ENCODE measurements at places on chromosomes 16 and 17. TPM values are rescaled to one million over a fixed set of nuclear protein-coding genes. Genes with fewer than 3 reads are reported as not detected.

DNA sequence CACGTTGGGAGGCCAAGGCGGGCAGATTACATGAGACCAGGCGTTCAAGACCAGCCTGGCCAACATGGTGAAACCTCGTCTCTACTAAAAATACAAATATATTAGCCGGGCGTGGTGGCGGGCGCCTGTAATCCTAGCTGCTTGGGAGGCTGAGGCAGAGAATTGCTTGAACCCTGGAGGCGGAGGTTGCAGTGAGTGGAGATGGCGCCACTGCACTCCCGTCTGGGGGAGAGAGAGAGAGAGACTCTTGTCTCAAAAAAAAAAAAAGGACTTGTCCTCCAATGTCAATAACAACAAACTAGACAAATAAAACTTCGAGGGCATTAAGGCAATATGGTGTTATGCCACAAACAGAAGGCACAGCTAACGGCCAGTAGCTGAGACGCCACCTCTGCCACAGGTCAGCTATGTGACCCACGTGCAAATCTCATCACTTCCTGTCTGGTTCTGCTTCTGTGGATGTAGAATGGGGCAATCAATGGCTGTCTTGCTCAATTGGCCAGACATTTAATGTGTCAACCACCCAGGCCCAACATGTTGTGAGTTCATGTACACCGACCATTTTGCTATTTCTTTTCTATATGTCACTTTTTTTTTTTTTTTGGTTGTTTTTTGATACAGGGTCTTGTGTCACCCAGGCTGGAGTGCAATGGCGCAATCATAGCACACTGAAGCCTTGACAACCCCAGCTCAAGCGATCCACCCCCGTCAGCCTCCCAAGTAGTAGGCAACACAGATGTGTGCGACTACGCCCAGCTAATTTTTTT, 834 bp upstream of the TXNDC11 start:
- no peak for DNase-seq

YBX2 gene
- total RNA-seq = not detected

DNA sequence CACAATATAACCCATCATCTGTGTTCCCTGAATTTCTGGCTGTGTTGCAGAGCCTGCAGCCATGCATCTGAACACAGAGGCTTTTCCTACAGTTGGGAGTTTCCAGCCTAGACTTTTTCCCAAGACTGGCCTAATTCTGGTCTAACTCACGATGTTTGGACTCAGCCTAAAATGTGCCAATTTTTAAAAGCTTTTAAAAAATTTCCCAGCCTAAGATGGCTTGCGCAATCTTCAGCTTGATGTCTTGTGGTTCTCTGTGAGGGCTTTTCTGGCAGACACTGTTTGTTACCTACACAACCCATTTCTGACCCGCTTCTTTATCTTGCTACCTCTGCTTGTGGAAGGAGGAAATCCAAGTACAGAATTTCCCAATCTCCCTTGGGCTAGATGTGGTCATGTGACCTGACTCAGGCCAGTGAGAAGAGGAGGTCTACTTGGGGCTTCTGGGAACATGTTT, 72.7 kb upstream of the GAS7 start:
- no peak for DNase-seq

DNA sequence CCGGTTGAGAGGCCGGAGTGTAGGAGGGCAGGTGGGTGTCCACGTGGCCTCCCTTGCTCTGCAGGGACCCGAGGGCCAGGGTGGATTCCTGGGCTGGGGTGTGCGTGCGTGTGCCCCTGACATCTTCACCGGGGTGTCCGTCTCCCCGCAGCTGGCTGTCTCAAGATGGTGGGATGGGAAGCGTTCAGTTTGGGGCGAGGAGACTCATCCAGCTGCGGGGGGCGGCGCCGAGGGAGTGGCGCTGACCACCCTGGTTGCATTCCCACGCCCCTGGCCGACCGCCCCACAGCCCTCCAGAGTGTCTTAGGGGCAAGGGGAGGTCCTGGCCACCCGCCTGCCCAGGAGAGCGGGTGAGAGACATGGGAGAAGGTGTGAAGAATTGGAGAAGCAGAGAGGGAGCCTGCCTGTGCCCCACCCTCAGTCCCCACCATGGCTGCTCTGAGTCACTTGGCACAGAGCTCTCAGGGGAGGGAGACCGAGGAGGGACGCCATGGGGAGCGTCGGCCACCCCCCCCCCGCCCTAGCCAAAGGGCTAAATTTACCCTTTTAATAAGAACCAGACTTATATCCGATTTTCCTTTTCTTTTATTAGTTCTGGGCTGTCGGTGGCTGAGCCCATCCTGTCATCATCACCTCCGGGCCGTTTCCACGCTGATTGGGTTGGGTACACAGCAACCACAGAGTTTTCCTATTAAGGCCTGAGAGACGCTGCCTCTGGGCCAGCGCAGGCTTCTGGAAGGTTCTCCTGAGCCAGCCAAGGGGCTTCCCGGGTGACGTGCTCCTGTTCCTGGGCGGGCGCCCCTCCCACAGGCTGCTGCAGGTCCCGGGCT, 22.0 kb downstream of the BAHCC1 start:
- DNase-seq = no peak

DNA sequence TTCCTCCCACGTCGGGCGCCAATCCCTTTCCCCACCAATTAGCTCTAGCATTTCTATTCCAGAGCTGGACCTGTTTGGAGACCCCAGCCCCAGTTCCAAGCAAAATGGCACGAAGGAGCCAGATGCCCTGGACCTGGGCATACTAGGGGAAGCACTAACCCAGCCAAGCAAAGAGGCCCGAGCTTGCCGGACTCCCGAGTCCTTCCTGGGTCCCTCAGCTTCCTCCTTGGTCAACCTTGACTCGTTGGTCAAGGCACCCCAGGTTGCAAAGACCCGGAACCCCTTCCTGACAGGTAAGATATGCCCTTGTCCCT, 5.6 kb upstream of the SPATA20 start:
- no peak for DNase-seq

C1QTNF1 gene
- not detected for total RNA-seq

GRCh38 chr17:71480099-71480498, 640.7 kb upstream of the SOX9 start:
- no peak for DNase-seq

DNA sequence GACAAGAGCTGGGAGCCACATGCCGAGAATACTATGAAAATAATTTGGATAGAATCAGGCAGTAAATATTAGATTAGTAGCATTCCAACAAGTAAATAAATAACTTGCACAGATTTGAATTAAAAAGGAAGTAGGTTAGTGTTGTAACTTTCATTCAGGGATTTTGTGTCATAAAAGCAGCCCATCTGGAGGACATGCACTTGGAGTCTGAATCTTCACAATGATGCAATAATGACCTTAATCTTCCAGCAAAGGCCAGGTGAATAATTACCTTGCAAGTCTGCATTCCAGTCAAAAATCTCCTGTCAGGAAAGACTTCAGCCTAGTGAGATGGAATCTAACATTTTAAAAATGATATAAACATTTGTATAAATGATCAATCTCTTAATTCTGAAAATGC, 518.1 kb downstream of the KCNJ2 start:
- no peak for DNase-seq

DNA sequence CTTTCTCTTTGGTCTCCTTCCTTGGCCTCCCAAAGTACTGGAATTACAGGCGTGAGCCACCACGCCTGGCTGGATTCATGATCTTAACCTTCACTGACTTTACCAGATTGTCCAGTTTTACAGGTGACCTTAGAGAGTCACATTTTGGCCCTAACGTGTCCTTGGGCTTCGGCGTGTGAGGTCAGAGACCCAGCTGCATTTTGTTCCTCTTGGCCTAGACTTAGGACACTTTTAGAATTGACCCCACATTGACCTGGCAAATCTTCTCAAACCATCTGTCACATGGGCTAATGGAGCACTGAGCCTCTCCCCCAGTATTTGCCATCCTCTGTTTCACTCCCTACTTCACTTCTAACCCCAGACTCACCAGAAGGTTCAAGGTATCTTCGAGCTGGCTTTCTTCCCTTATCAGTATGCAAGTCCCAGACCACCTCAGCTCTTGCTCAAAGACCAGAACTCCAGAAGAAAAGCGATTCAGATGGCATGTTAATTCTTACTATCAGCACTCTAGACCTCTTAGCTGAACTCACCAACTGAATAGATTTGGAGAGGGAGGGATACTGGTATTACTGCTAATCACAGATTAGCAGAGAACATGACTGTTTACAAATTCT, 1.7 kb upstream of the CYTH1 start:
- no peak for DNase-seq

DNA sequence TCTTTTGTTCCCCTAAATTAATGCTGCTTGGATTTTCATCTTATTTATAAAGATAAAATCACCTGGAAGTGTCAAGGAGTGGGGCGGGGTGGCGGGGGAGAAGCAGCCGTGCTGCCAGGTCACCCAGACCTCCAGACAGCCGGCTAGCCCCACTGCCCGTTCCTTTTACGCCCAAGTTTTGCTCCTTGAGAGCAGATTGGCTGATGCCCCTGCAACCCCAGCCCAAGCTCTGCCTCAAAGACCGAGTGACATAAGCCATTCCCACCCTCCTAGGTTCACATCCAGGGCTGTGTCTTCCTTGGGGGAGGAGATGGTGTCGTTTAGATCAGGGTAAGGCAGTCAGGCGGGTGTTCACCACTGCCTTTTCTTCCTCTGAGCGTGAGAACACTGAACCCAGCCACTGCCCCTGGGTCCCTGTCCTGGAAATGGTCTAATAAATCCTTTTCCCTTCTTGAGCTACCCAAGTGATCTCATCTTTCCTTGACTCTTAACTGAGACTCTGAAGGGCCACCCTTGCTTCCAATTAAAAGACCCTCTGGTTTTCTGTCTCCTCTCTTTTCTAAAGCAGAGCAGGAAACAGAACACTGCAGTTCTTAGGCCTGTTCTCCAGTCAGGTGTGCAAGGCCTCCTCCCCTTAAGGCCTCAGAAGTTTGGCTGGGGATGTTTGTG, 5.7 kb downstream of the PDF start:
- DNase-seq = no peak

DNA sequence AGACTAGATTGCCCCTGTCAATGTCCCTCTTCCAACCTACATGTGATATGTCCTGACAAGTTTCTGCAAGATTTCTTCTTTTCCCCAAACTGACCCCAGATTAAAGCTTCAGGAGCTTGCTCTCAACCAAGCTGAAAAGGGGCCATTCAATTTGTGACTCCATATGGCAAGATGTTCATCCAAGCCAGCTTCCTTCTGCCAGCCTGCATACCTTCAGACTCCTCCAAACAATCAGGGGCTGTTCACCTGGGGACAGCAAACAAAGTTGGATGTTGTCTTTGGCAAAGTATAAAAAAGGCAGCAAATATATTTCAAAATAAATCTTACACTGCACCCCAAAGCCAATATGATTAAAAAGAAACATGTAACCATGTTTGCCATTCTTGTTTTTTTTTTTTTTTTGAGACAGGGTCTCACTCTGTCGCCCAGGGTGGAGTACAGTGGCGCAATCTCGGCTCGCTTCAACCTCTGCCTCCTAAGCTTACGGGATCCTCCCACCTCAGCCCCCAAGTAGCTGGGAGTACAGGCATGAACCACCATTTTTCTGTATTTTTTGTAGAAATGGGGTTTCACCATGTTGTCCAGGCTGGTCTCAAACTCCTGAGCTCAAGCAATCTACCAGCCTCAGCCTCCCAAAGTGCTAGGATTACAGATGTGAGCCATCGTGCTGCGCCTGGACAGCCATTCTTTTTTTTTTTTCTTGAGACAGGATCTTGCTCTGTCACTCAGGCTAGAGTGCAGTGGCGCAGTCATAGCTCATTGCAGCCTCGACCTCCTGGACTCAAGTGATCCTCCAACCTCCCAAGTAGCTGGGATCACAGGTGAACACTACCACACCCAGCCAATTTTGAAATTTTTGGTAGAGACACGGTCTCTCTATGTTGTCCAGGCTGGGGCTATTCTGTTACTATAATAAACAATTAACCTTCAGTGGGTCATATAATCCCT, 50.0 kb upstream of the AKAP1 start:
- DNase-seq = no peak

- DNase-seq = no peak
Observed at GRCh38 chr17:16211590-16211989, 3.7 kb downstream of the NCOR1 start.

- no peak for DNase-seq
Observed at GRCh38 chr16:89534252-89534756, 26.1 kb downstream of the SPG7 start.

SDR42E2 gene
- total RNA-seq = 1.5 TPM

- no peak for DNase-seq
Observed at GRCh38 chr17:29948448-29949215, 7.2 kb downstream of the EFCAB5 start.

BICDL2 gene
- not detected for total RNA-seq

TPPP3 gene
- 0.29 TPM for total RNA-seq

CES3 gene
- total RNA-seq = 0.63 TPM

DNA sequence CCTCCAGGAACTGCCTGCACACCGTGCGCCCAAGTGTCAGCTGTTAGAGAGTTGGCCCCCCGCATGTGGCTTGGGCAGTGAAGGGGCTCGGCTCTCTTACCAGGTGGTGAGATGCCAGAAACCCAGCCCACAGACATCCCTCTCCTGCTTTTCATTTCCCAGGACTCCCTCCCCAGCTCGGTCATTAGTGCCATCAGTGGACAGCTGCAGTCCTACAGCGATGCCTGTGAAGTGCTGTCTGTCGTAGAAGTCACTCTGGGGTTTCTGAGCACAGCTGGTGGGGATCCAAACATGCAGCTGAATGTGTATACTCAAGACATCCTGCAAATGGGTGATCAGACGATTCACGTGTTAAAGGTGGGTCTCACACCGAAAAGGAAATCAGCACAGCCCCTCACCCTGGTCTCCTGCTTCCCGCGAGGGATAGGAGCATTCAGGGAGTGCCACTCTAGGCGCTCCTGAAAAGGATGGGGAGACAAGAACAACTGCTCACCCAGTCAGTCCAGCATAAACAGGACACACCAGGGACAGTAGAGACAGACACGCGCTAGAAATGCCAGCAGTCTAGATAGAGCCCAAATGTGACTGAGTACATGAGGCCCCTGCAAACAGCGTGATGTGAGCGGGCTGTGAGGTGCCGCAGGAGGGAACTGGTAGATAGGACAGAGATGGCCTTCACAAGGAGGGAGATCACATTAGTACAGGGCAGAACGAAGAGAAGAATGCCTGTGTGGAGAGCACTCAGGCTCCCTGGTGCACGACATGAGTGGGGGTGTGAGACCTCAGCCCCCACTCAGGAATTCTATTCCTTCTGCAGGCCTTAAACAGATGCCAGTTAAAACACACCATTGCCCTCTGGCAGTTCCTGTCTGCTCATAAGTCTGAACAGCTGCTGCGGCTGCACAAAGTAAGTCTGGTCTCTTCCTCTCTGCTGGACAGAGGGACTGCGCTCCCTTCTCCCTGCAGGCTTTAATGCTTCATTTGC, 25.7 kb upstream of the ENDOV start:
- no peak for DNase-seq

GRCh38 chr17:28746611-28747050, 2.8 kb downstream of the TRAF4 start:
- no peak for DNase-seq

DNA sequence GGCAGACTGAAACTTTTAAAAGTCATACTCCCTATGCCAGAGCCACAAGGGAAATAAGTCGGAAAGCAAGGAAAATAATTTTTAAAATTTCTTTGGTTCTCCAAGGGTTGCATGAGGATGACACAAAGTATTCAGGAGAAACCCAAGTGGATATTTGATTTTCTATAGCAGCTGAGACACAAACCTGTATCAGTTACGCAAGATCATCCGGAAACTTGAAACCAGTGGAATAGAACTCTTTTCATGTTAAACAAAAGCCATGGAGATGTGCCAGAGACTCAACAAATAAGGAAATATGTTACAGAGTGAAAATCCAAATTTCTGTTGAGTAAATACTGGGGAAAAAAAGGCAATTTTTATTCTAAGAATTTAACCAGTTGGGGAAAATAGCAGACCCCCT, 294.7 kb downstream of the KIF2B start:
- no peak for DNase-seq
